ENCODE measurements at places on chromosomes 3 and 15. TPM values are rescaled to one million over a fixed set of nuclear protein-coding genes. Genes with fewer than 3 reads are reported as not detected.

DNA sequence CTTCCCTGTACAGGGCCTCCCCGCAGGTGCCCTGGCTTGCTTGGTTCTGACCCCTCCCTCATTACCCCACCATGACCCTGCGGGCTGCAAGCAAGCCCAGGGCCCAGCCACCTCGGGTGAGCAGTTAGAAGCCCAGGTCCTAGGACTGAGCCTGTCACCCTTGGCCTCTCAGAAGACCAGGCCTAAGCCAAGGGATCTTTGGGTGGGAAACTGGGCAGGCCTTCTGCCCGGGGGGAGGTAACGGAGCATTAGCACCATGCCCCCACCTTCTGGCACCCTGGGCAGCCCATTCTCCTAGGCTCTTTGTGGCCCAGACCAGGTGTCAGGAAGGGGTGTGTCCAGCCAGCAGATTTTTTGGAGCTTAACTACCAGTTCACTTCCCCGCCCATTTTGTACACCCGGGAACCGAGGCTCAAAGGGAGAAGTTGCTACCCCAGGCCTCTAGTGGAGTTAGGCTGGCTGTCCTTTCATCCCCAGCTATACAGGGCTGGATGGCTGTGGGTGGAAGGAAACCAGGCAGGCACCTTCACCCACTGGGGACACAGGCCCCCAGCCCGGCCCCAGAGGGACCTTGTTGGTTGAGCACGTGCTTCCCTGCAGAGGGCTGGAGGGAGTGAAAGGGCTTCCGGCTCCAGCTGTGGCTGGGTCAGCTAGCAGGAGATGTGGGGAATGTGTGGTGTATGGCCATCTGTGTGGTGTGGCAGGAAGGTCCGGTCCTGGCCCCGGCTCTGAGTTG, 1.4 kb downstream of the CSK start:
- H3K4me3 ChIP-seq, result peak overlapping the region; percentile 99
- peaks cover 13% of the 10 kb centered on the region for H3K4me1 ChIP-seq
- H3K27me3 ChIP-seq, result no peaks in the 10 kb centered on the region
- DNase-seq, result no peak
- H3K27ac ChIP-seq, result peak overlapping the region; percentile 81

DNA sequence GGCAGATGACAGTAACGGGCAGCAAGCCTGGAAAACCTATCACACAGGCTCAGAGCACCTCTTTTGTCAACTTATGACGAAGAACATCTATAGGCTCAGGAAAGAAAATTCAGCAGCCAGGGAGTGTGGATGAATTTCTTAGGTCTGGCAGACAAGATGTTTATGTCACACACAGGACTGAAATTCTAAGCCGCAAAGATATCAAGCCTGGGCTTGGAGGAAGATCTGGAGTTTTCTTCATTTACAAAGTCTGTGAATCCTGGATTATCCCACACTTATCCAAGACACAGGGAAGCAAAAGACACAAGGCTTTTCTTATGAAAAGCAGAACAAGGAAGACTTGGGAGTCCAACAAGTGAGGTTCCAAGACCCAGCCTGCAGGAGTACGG, 23.4 kb upstream of the CHCHD6 start:
- no peaks in the 10 kb centered on the region for H3K36me3 ChIP-seq
- no peak overlapping the region for H3K4me3 ChIP-seq
- no peaks in the 10 kb centered on the region for H3K4me1 ChIP-seq
- H3K27ac ChIP-seq, result no peak overlapping the region

GRCh38 chr3:128875556-128876120, 3.8 kb upstream of the ACAD9 start:
- no peak overlapping the region for H3K4me3 ChIP-seq
- peaks cover 4% of the 10 kb centered on the region for H3K4me1 ChIP-seq
- H3K27me3 ChIP-seq, result no peaks in the 10 kb centered on the region
- H3K36me3 ChIP-seq, result no peaks in the 10 kb centered on the region
- no peak for DNase-seq
- no peak overlapping the region for H3K27ac ChIP-seq

- no peaks in the 10 kb centered on the region for H3K4me1 ChIP-seq
- H3K27me3 ChIP-seq, result no peaks in the 10 kb centered on the region
- no peak overlapping the region for H3K27ac ChIP-seq
- H3K36me3 ChIP-seq, result no peaks in the 10 kb centered on the region
Observed at GRCh38 chr3:178969004-178969700, 102.5 kb downstream of the ZMAT3 start.

- DNase-seq, result no peak
- H3K27me3 ChIP-seq, result no peaks in the 10 kb centered on the region
- H3K27ac ChIP-seq, result no peak overlapping the region
- no peak overlapping the region for H3K4me3 ChIP-seq
- H3K4me1 ChIP-seq, result no peaks in the 10 kb centered on the region
Observed at GRCh38 chr3:51297333-51297732, 87.8 kb upstream of the MANF start.

- no peaks in the 10 kb centered on the region for H3K4me1 ChIP-seq
- no peaks in the 10 kb centered on the region for H3K36me3 ChIP-seq
- H3K4me3 ChIP-seq, result no peak overlapping the region
Observed at GRCh38 chr15:69703532-69704187, 251.0 kb downstream of the RPLP1 start.

DNA sequence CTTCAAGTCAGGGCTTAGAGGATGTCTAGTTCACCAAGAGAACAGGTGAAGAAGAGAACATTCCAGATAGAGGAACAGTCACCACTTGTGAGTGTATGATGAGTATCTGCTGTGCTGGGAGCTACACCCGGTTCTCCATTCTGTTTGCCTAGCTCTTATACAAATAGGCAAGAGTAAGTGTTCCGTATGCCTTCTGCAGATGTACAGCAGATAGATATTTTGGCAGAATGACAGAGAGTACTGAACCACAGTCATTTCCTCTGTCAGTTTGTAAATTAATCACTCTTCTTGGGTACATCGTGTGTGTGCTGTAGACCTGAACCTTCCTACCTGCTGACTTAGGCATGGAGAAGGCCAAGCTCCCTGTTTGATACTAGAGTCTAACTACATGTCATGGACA, 108.3 kb upstream of the CTDSPL start:
- DNase-seq, result no peak
- H3K4me1 ChIP-seq, result no peaks in the 10 kb centered on the region
- no peaks in the 10 kb centered on the region for H3K36me3 ChIP-seq
- H3K4me3 ChIP-seq, result no peak overlapping the region

DNA sequence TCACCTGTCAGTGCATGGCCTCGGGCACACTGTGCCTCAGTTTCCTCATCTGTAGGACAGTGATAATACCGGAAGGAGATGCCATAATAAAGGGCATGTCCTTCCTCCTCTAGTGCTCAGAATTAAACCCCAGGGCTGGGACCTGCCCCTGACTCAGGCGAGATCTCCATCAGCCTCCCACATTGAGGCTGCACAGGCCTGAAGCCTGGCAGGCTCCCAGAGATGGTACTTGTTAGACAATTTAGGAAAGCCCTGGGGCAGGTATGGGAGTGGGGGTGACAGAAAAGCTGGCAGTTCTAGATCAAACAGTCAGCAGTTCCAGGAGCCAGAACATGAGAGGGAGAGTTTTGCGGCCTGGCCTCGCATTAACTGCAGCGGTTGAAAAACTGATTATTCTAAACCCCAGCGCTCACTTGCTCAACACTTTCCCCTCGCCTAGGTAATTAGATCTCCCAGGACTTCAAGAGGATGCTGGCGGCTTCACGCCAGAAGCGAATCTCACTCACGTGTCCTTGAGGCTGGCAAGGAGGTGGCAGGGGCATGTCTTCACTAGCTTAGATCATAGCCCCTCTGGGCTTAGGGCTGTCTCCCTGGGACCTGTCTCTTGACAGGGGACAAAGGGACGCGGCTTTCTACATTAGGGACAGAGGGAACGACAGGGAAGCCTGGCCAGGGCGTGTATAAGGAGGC, 73.1 kb downstream of the ATP2B2 start:
- no peaks in the 10 kb centered on the region for H3K36me3 ChIP-seq
- DNase-seq, result no peak
- no peak overlapping the region for H3K27ac ChIP-seq
- peaks cover 9% of the 10 kb centered on the region for H3K27me3 ChIP-seq
- no peaks in the 10 kb centered on the region for H3K4me1 ChIP-seq

DNA sequence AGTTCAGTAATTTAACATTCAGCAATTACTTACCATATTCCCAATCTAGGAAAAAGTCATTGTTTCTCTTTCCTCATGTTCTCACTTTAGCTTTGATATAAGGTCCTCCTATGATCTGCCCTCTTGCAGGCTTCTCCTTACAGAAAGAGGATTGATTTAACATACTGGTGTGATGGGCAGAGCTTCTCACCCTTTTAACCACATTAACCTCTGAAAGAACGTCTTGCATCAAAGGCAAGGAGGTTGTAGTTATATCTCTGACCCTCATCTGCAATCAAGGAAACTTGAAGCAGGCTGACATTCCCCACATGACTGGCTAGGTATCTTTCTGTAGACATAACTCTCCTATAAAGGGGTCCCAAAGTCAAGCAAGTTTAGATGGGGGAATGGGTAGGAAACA, 39.5 kb downstream of the BTLA start:
- H3K4me1 ChIP-seq, result no peaks in the 10 kb centered on the region
- no peak overlapping the region for H3K4me3 ChIP-seq
- DNase-seq, result no peak

DNA sequence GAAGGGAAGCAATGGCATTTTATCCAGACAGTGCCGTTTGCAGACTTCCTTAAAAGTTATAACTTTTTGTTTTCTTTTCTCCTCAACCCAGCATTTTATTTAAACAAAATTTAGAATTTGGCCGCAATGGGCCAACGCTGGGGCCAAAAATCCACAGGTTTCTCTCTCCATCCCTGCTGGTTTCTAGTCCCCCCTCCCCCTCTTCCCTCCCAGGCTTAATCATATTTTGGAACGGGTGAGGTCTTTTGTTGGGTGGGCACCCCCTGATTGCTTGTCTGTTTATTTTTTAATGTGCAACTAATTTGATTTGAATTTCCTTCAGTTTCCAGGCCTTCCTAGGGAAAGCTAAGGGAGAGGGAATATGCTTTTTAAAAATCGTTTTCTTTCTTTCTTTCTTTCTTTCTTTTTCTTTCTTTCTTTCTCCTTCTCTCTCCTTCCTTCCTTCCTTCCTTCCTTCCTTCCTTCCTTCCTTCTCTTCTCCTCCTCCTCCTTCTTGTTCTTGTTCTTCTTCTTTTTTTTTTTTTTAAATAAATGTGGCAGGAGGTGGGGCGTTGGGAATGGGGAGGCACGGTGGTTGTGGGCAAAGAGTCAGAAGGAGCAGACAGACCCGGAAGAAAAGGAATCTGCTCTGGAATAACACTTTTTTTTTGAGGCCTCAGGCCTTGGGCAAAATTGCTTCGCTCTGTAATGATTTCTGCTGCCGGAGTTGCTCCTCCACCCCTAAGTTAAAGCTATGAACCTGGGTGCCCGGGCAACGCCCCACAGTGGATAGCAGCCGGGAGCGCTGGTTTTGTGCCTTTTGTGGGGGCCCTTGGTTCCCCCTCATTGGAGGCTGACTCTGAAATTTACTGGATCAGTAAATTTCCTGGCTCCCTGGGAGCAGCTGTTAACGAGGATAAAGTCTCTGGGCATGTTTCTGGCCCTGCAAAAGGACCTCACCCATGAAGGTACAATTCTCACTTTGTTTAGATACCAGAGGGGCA, 1.9 kb downstream of the FNDC3B start:
- no peak for DNase-seq
- no peaks in the 10 kb centered on the region for H3K27me3 ChIP-seq
- H3K36me3 ChIP-seq, result no peaks in the 10 kb centered on the region
- peak overlapping the region; percentile 98 for H3K4me3 ChIP-seq
- H3K4me1 ChIP-seq, result no peaks in the 10 kb centered on the region

- H3K27me3 ChIP-seq, result no peaks in the 10 kb centered on the region
- no peak overlapping the region for H3K4me3 ChIP-seq
- H3K4me1 ChIP-seq, result no peaks in the 10 kb centered on the region
- H3K36me3 ChIP-seq, result no peaks in the 10 kb centered on the region
- H3K27ac ChIP-seq, result no peak overlapping the region
- no peak for DNase-seq
Observed at GRCh38 chr3:39000008-39000450, 51.7 kb downstream of the SCN11A start.

DNA sequence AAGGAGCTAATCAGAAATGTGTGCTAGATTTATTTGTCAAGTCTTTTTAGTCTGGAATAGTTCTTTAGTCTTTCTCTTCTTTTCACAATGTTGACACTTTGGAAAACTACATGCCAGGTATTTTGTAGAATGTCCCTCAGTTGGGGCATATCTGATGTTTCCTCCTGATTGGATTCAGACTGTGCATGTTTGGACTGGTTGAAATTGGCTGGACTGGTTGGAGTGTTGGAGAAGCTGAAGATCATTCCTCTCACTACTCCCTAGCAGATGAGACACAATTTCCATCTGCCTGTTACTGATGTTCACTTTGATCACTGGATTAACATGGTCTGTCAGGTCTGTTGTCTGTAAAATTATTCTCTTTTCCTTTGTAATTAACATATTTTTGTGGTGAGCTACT, 3.7 kb downstream of the NME9 start:
- H3K4me3 ChIP-seq, result no peak overlapping the region
- no peak overlapping the region for H3K27ac ChIP-seq
- DNase-seq, result no peak
- H3K27me3 ChIP-seq, result no peaks in the 10 kb centered on the region
- no peaks in the 10 kb centered on the region for H3K4me1 ChIP-seq

SLC6A11 gene
- 0.15 TPM for total RNA-seq

ACKR4 gene
- total RNA-seq, result 2.5 TPM

APPL1 gene
- 69.4 TPM for total RNA-seq
